ENCODE measurements at places on chromosomes 3 and 15.
A peak's percentile ranks its signal among the peaks of the same experiment; 100 is the strongest.

- no peak for DNase-seq
Measured at GRCh38 chr3:112779558-112780480, 66.8 kb downstream of the CD200R1L start.

GRCh38 chr3:90080988-90081387 is 973.6 kb downstream of the EPHA3 start:
- DNase-seq = no peak

GRCh38 chr3:40980467-40980866 is 218.8 kb upstream of the CTNNB1 start:
- DNase-seq = no peak

- no peak for DNase-seq
Measured at GRCh38 chr3:15636028-15636709, 34.6 kb downstream of the BTD start.

GRCh38 chr15:50753463-50753862 is 12.0 kb downstream of the SPPL2A start:
- no peak for DNase-seq

- DNase-seq = no peak
Measured at GRCh38 chr15:52496175-52496574, 32.5 kb downstream of the MYO5A start.

GRCh38 chr3:104781112-104781511 is 585.6 kb upstream of the ALCAM start:
- DNase-seq = no peak

DNA sequence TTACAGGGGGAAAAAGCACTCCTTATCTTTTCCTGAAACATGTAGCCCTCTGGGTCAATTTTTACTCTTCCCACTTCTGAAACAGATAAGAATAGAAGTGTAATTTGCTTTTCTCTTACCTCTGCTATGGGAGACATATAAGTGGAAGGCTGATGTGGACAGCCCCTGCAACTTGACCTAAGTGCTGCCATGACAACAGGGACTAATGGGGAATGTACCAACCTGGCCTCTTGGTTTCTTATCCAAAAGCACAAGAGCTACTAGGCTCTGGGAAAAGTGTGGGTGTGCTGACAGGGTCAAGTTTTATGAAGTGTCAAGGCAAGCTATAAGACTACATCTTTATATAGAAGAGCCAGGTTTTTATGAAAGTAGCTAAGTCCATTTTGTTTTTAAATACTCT is 1246.5 kb downstream of the OTOL1 start:
- DNase-seq = no peak

- DNase-seq = no peak
Measured at GRCh38 chr3:108004647-108005046, 86.2 kb downstream of the CD47 start.

DNA sequence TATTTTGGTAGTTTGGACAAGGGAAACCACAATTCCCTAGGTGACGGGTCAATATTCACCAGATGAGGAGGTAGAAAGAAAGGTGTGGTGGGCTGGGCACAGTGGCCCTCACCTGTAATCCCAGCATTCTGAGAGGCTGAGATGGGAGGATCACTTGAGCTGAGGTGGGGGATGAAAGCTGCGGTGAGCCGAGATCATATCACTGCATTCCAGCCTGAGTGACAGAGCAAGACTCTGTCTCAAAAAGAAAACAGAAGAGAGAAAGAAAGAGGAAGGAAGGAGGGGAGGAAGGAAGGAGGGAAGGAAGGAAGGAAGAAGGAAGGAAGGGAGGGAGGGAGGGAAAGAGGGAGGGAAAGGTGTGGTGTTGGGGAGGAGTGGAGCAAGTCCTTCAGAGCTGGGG is 56.1 kb upstream of the RNF7 start:
- DNase-seq = no peak

DNA sequence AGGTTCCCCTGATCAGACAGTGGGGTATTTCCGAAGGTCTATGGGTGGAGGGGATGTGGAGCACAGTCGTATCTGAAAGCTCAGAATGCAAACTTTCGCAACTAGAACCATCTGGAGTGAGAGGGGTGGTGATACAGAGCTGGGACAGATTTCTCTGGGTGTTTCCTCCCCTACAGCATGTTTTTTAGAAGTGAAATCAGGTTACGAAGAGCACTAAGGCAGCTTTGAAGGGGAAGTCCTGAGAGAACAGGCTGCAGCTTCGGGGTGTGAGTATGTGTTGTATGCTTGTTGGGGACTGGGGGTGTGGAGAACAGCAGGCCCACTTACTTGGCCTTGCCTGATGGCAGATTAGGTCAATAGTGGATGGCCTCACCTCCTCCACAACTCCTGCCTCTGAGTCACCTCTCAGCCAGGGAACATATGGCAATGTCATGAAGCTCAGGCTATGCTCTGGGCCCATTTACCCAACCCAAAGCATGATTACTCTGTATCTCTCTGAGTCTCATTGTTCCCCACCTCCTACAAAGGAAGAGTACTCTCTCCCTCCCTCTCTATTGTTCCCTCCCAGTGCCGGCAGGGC is 107.2 kb upstream of the RASGRP1 start:
- no peak for DNase-seq

GRCh38 chr3:76724706-76725105 is 315.2 kb upstream of the ROBO2 start:
- DNase-seq = no peak

- no peak for DNase-seq
Measured at GRCh38 chr3:25513642-25514266, 85.7 kb downstream of the RARB start.

- no peak for DNase-seq
Measured at GRCh38 chr3:11706604-11707003, 62.9 kb upstream of the VGLL4 start.

GRCh38 chr3:173709026-173709425 is 311.5 kb downstream of the NLGN1 start:
- DNase-seq = no peak

GRCh38 chr3:176590722-176591121 is 606.6 kb downstream of the TBL1XR1 start:
- no peak for DNase-seq

DNA sequence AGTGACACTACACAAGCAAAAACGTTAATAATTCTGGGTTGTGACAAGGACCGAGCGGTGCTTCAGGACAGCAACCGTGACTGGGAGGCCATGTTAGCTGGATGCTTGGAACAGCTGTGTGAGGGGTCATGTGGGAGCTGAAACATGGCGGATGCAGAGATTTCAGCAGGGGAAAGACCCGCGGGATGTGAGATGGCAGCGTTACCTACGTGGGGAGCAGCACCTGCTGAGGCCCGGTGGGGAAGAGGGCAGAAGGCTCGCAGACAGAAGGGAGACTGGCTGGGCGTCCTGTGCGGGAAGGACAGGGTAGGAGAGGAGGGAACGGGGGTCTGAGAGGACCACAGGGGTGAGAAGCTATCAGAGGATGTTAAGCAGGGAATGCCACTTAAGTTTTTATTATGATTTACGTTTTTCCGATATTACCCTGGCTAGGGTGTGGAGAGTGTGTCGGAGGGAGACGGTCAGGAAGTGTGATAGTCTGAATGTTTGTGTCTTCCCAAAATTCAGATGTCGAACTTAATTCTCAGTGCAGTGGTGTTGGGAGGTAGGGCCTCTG is 228.8 kb upstream of the LYSMD4 start:
- DNase-seq = no peak

DNA sequence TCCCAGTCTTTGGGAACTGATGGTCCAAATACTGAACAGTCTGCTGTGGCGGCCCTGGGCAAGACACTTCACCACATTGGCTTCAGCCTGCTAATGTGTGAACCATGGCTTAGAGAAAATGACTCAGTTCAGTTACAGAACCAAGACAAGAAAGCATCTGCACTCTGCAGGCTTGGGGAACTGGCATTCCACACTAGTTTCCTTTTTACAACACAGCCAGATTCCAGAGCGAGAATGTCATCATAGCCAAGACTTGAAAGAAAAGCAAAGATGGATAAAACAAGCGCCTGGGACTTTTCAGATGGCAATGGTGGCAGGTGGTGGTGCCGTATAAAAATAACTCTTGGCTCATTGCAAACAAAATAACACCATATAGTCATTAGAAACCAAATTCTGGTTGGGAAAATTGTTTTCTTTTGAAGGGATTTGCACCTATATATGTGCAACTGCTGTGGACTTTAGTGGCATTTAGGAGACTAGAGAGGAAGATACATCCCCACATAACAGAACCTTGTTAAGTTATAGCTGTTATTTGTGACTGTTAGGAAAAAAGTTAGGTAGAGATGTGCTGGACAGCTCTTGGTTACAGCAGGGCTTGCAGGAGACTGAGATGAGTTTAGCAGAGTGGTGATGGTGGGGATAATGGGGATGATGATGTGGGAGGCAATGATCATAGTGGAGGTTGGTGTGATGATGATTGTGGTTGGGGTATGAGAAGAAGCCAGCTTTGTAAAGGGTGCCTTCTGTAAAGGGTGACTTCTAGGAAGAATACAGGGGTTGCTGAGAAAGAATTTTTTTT is 273.6 kb downstream of the THRB start:
- no peak for DNase-seq

DNA sequence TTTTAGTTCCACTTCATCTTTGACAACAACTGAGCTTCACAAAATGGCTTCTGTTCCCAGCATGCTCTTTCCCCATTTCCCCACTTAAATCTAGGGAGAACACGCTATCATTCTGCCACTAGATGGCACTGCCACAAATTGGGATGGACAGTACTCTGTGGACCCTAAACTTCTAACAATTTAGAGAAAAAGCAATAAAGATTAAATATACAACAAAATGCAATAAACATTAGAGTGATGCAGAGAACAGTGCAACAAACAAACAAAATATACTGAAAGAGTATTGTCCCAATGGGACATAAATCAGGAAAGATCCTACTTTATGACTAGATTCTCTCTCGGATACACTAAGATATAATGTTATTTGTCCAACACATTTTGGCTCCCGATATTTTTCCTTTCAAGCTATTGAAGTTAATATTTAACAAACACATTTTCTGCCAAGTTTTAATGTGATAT is 169.7 kb upstream of the TMCO5A start:
- peak; percentile 40 for DNase-seq

GRCh38 chr3:138082085-138082991 is 33.1 kb downstream of the DZIP1L start:
- DNase-seq = no peak

DNA sequence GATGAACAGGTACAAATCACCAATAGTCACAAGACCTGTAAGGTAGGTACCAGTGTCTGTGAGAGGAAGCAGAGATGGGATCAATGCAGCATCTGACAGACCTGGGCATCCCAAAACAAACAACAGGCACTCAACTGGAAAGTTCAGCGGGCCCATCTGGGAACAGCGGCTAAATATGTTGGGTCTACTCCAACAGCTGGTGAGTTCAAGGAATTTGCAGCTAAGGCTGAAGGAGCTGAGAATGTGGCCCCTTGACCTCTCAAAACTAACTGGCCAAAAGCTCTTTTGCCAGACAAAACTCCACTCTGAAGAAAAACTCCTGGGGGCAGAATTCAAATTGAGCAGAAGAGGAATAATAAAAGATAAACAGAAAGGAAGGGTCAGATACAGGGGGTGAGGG is 24.4 kb downstream of the AVEN start:
- no peak for DNase-seq

DNA sequence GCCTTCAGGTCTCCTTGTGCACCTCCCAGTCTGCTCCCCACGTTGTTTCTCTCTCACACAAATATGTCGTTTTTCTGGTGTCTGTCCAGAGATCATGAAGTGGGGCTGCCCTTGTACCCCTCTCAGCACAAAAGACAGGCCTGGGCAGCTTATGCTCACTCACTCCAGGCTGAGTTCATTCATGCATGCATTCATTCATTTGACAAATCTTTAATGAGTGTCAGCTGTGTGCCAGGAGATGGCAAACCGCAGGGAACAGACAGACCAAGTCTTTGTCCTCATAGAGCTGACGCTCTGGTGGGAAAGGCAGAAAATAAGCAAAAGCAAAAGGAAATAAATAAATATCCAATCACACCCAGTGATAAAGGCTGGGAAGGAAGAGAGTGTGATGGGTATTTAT is 7.6 kb upstream of the TRH start:
- no peak for DNase-seq

- DNase-seq = no peak
Measured at GRCh38 chr15:98920091-98920880, 87.3 kb downstream of the PGPEP1L start.

GRCh38 chr3:14806641-14807263 is 12.0 kb upstream of the FGD5 start:
- peak; percentile 23 for DNase-seq

DNA sequence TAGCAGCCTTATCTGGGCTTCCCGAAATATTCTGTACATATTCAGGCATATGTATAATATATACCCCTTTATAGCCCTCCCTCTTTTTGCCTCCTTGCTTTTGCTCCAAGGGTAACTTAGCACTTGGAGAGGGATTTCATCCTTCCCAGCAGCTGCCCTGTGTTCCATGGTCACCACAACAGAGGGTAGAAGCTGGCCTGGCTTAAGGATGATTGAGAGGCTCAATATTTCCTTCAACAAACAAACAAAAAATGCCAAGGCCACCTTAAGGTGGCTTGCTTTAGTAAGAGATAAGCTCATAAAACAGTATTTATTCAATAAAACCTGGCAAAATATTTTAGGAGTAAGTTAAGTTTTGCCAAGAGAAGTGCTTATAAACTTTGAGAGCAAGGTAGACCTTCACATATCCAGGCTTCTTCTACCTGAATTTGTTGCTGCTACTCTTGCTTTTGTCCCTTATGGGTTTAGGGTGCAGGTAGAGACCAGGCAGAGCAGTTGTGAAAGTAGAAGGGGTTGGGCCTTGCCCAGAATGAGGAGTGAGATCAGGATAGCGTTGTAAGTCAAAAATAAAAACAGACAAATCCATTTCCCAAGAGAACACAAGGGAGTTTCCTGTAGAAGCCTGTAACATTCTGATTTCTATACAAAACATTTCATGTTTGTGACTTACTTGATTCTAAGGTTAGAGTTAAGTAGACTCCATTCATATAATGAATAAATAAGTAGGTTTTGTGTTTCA is 52.7 kb upstream of the ATOSA start:
- DNase-seq = no peak

GRCh38 chr3:66363148-66363547 is 137.7 kb downstream of the LRIG1 start:
- no peak for DNase-seq

DNA sequence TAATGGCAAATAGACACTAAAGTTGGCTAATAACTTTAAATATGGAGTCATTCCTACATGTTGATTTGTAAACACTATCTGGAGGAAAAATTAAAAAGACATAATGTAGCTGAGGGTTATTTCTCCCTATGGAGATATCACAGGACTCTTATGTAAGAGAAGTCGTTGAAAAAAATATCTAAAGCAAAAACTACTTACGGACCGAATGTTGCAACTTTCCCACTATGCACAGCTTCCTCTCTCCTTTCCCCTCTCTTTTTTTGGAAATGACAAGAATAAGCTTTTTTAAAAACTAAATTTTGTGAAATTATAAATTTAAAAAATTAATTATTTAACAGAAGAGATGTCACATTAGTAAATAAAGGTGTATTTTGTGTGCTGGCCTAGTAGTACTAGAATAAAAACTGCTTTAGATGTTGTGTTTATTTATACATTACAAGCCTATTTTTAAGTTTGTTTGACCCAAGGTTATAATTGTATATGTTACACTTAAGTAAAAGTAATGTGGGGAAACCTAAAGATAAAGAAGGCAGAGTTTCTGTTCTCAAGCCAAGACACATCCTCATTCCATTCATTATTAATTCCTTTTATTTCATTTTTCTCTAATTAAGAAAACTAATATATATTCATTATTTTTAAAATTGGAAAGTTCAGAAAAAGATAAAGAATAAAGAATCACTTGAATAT is 20.7 kb upstream of the PPARG start:
- DNase-seq = no peak

GRCh38 chr3:14406336-14406735 is 3.9 kb downstream of the SLC6A6 start:
- DNase-seq = no peak

GRCh38 chr3:172749230-172749965 is 1.1 kb upstream of the ECT2 start:
- DNase-seq = no peak

- no peak for DNase-seq
Measured at GRCh38 chr3:44932271-44932670, 43.7 kb downstream of the ZDHHC3 start.
